ENCODE measurements at places on chromosomes 13 and 19.

DNA sequence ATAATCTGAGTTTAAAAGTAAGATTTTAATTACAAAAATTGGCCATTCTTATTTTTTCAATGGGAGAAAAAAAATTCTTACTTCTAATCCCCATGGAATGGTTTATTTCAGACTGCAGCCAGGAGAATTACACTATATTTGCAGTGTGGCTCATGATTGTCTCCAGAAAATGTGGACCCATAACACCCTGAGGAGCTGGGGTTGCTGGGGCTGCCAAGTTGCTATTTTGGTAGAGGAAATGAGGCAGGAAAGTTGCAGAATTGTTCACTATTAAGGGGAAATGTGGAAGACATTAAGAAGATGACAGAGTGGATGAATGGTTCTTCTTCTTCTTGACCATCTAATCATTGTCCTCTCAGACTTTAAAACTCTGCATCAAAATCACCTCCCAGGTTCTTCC, 4.6 kb upstream of the SCEL start:
- no peak for DNase-seq

GRCh38 chr19:15669891-15670290, 3.0 kb upstream of the CYP4F12 start:
- DNase-seq, result no peak

DNA sequence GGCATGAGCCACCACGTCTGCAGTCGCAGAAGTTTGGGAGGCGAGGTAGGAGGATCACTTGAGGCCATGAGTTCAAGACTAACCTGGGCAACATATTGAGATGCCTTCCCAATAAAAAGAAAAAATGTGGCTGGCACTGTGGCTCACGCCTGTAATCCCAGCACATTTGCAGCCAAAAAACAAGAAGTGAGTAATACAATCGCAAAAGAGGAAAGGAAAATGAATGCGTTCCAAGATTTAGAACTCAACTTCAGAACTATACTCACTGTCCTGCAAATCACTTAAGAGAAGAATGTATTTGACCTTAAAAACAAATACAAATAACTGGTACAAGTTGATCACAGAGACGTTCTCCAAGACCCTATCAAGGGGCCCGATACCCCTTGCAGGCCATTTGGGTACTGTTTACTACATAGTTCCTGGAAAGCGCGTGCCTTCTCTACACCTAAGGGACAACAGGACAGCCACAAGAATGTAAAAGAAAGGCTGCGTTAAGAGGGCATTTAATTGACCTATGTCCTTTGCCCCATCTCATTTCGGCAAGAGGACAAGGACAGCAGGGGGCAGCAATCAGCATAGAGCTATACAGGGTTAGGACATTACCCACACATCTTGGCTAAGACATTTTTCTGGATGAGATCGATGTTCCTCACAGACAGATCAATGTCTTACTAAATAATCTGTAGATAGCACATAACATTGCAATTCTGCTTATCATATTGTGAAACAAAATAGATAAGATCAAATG, 41.3 kb downstream of the FLT3 start:
- DNase-seq, result peak; percentile 20

GRCh38 chr13:33764716-33765115, 53.2 kb upstream of the RFC3 start:
- DNase-seq, result no peak

DNA sequence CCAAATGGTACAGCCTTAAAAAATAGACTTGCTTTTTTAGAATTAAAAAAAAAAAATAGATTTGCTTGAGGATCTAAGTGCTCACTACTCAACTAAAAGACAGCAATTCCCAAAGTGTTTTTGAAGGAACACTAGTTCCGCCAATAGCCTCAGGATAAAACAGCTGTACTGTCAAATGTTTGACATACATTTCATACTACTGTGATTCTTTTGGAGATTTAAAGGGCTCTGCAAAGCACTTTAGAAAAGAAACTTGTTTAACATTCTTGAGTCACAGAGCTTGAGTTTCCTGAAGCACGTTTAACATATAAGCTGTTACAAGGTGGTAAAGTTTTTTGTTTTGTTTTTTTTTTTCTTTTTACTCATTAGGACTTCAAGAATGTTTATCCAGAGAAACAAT, 23.1 kb upstream of the KLF5 start:
- DNase-seq, result no peak

- no peak for DNase-seq
Measured at GRCh38 chr13:44011036-44011435, 131.3 kb downstream of the LACC1 start.

GRCh38 chr19:55594996-55595545, 4.2 kb downstream of the FIZ1 start:
- DNase-seq, result no peak

DNA sequence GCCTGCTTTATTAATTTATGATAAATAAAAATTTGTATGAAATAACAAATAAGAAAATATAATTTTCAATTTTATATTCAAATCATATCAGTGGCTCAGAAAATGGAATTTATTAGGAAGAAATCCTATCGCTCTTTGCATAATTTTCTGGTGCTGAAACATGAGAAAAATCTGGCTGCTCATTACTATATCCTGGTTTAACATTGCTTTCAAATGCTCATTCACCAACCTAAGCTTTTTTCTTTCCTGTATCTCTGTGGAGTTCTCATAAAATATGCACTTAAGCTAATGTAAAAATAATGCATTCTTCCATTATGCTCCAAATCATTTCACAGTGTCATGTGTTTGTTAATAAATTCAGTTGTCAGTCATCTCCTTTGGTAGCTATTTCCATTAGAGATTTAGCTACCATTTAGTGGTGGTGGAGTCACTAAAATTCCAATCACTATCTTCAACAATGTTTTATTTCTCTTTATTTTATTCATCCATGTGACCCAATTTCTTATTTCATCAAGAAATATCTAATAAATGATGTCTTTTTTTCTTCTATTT, 498.0 kb downstream of the DCT start:
- DNase-seq, result no peak

DNA sequence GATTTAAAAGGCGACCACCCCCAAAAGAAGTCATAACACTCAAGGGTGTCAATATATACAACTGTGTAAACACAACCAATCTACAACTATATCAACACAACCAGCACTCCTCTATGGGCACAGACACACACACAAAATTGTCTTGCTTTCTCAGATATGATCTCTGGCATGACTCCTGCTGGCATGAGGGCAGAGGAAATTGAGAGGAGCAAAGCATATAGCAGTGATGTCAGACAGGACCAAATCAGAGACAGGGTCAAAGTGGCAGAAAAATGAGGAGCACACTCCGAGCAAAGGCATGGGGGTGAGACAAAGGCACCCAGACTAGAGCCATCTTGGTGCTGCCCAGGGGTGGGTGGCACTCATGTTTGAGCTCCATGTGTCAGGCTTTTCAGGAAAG, 9.6 kb downstream of the IRGQ start:
- no peak for DNase-seq

DNA sequence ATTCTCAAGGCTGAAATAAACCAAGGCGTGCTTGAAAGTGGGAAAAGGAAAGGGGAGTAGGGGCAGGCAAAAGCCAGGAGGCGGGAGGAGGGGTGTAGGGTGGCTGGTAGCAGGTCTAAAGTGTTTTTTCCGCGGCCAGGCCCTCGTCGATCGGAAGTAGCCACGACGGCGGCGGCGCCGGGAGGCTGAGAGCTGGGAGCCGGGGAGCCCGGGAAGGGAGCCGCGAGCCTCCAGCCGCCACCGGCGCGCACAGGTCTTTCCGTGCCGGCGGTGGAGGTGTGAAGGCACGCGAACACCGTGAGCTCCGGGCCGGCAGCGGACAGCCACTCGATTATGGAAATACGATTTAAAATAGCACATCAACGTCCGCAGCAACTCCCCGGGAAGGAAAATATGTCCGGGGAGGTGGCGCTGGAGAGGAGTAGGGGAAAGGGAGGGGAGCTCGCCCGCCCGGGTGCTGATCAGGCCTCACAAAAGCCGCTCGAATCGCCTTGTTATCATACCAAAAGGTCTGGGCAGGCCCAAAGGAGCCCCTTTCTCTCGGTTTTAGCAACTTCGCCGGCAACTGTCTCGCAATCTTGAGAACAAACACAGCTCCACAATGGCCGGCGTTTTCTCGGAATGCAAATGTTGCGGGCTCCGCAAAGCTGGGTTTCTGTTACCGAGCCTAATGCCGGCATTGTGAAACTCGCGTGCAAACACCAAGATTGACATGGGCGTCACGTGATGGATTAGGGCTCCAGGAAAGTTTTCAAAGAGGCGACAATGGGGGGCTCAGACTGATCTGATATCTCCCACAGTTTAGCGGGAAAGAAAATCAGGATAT, 2.9 kb upstream of the PCDH8 start:
- DNase-seq, result peak; percentile 66

- DNase-seq, result no peak
Measured at GRCh38 chr13:65959305-65959704, 1270.8 kb downstream of the PCDH9 start.

DNA sequence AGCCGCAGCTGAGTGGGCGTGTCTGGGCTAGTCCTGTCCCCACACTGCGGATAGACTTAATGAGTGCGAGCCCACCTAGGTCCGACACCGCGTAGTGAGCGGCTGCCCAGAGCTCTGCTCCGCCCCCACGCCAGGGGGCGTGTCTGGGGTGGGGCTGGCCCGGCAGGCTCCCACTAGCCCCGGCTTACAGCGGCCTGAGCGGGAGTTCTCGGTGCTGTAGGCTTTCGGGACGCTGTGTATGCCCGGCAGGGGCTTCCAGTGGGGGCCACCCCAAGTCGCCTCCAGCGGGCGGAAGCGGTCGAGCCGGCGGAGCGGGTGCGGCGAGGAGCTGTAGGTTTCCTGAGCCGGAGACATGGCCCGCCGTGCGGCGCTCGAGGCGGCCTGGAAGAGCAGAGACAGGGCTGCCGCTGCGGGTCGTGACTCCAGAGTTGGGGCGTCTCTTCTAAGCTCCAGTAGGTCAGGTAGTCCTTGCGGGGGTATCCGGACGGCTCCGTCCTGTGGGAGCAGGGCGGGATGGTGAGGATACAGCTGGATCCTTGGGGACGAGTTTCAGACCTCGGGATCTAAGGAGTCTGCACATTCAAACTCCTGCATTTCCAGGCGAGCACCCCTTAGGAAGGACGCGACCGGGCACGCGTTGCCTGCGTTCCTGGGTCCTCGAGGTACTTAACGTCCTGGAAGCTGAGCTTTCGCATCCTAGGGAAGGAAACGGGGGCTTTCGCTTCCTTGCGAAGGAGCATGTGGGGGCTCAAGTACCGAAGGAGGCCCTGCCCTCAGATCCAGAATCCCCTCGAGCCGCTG, 1.2 kb downstream of the CGB7 start:
- DNase-seq, result peak; percentile 26

DNA sequence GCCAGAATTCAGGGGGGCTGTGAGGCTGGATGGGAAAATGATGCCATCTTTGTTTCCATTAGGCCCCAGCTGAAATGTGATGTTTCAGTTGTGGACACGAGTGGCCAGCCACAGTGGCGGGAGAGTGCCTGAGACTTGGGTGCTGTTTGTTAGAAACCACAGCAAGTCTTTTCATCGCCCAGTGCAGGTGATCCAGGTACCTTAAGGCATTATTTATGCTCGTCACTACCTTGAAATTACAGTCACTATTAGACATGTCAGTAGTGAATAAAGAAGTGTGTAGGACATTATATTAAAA, 82.5 kb upstream of the TM9SF2 start:
- DNase-seq, result no peak

- no peak for DNase-seq
Measured at GRCh38 chr13:98915981-98916380, 61.9 kb downstream of the DOCK9 start.

DNA sequence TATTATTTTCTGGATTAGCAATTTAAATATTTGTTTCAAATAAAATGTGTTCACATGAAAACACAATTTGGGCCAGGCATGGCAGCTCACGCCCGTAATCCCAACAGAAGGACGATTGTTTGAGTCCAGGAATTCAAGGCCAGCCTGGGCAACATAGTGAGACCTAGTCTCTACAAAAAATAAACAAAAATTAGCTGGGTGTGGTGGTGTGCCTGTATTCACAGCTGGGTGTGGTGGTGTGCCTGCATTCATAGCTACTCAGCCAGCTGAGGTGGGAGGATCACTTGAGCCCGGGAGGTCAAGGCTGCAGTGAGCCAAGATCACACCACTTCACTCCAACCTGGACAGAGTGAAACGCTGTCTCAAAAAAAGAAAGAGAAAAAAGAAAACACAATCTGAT, 46.4 kb downstream of the KPNA3 start:
- DNase-seq, result no peak

DNA sequence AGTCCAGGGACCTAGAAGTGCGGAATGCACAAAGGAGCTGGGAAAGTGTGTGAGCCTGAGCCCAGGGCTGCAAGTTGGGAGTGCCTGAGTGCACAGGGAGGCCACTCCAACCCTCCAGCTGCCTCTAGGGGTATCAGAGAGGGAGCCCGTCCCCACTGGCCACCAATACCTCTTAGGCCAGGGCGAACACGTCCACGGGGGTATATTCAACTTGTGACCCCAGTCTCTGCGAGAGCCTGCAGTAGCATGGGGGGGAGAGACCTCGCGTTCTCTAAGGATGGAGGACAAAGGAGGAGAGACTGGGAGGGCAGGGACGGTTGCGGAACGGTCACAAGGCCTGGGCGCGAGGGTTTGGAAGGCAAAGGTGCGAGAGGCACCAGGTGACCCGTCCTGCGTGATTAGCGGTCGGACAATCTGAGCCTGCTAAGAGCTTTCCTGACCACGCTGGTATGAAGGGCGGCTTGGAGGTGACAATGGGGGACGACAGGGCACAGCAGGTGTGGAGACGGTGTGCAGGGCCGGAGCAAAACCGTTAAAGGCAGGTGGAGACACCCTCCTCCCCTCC, 676 bp downstream of the CD320 start:
- no peak for DNase-seq

DNA sequence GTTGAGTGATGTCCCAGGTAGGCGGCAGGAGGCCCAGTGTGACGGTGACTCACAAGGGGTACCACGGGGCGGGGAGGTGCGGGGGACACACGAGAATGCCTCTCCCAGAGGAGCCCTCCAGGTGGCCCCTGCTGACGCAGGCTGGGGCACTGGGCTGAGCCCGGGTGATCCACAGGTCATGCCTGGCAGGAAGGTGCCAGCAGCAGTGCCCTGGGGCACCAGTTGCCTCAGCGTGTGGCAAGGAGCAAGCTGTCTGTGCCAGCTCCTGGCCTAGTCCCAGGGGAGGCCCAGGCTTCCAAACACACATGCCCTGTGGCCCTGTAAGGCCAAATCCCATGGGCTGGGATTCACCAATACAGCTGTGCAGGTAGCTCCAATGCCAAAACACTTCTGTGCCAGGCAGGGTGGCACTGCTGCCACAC, 28.0 kb downstream of the AKT2 start:
- DNase-seq, result no peak

DNA sequence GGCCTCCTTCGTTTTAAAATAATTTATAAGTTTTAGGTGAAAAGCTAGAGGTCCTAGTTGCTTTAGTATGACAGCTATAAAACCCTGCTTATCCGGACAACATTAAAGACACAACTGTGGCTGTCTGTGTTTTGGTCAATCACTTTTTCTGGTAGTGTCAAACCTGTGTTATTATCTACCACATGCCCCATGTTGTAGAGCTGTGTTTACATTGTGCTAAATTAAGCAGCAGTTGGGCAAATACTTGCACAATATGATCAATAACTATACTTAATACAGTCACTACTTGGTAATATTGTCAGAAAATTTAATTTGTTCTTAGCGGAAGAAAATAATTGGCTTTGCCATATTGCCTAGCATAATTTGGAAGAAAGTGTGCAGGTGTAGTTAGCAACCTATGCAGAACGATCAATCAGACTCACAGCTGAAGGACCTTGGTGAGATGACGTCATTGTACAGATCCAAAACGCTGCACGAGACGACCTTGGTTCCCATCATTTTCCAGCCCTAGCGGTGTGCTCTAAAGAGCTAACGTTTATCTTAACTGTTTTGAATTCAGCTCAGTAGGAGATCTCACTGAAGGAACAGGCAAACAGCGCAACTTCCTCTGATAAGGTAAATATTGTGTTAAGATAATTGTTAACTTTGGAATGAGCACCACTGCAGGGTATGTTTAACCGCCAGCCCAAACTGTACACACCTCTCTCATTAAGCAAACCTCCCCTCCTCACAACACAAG, 476.6 kb downstream of the IRS2 start:
- DNase-seq, result no peak
